ENCODE measurements at places on chromosomes 5 and 9.

DNA sequence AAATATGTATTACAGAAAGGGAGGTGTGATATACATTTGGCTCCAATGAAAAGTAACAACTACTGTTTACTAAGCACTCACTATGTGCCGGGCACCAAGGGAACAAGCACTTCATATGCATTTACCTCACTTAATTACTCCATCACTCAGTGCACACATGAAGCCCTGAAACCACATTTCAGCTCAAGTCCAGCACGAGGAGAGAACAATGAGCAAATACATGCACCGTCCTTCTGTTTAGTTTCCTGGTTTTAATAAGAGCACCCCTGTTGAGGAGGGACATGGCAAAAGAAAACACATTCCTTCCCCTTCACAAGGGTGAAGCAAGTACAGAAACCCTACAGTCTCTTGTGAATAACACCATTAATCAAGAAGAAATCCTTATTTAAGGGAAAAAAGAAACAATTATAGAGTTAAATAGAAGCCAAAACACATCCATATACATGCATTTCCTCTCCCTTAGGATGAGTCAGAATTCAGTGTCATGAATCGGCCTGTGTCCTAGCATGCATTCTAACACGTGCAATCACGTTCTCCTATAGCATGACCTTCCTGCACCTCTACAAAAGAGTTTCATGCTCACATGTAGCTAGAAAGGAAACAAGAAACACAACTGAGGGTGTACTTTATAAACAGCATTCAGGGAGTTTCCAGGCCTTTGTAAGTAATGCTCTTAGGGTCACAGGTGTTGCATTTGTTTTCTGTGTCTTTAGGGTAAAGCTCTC, 411.6 kb downstream of the BNC2 start:
- no peak overlapping the region for H3K4me3 ChIP-seq
- H3K36me3 ChIP-seq: no peaks in the 10 kb centered on the region
- peaks cover 9% of the 10 kb centered on the region for H3K4me1 ChIP-seq
- no peak for DNase-seq
- H3K27ac ChIP-seq: peak overlapping the region; percentile 35
- no peaks in the 10 kb centered on the region for H3K27me3 ChIP-seq

GRCh38 chr9:32376285-32376684, 8.2 kb upstream of the ACO1 start:
- no peak overlapping the region for H3K4me3 ChIP-seq
- H3K27ac ChIP-seq: no peak overlapping the region
- H3K27me3 ChIP-seq: no peaks in the 10 kb centered on the region

- no peaks in the 10 kb centered on the region for H3K36me3 ChIP-seq
- no peaks in the 10 kb centered on the region for H3K27me3 ChIP-seq
- H3K4me3 ChIP-seq: no peak overlapping the region
- no peak overlapping the region for H3K27ac ChIP-seq
These were observed 34.0 kb upstream of the CKS2 start for GRCh38 chr9:89277043-89277442.

DNA sequence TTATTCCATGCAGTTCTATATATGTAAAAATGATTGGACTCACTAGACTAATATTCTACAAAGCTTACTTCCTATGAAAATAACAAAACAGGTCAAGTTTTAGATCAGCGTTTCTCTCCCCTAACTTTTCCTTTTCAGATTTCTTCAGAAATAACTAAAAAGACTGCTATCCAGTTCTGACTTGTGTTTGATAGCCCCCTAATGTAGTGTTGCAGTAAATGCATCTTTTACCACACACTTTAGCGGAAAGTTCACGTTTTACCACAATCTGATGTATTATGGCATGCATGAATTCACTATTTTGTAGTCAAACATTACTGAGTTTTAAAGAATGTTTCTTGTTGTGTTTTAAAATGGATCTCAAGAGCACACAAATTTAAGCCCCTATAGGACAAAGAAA, 292.7 kb downstream of the RAB3C start:
- no peaks in the 10 kb centered on the region for H3K4me1 ChIP-seq
- DNase-seq: no peak
- H3K27ac ChIP-seq: no peak overlapping the region
- H3K27me3 ChIP-seq: peaks cover 22% of the 10 kb centered on the region
- H3K4me3 ChIP-seq: no peak overlapping the region
- no peaks in the 10 kb centered on the region for H3K36me3 ChIP-seq

GRCh38 chr5:26519245-26519644, 519.1 kb downstream of the CDH9 start:
- H3K27me3 ChIP-seq: no peaks in the 10 kb centered on the region
- no peak for DNase-seq
- H3K4me3 ChIP-seq: no peak overlapping the region
- H3K36me3 ChIP-seq: no peaks in the 10 kb centered on the region
- H3K27ac ChIP-seq: no peak overlapping the region

All from osteoblast (primary cell).